CD4-positive, alpha-beta memory T cell (primary cell): ENCODE measurements at places on chromosomes 5 and 9. TPM values are rescaled to one million over a fixed set of nuclear protein-coding genes. Genes with fewer than 3 reads are reported as not detected.

GRCh38 chr5:97019435-97020117, 83.7 kb downstream of the LNPEP start:
- no peaks in the 10 kb centered on the region for H3K27me3 ChIP-seq
- DNase-seq: no peak
- no peaks in the 10 kb centered on the region for H3K4me1 ChIP-seq
- no peak overlapping the region for H3K27ac ChIP-seq

The PCDHB14 gene
- total RNA-seq: 0.15 TPM

The SLC36A3 gene
- total RNA-seq: not detected

DNA sequence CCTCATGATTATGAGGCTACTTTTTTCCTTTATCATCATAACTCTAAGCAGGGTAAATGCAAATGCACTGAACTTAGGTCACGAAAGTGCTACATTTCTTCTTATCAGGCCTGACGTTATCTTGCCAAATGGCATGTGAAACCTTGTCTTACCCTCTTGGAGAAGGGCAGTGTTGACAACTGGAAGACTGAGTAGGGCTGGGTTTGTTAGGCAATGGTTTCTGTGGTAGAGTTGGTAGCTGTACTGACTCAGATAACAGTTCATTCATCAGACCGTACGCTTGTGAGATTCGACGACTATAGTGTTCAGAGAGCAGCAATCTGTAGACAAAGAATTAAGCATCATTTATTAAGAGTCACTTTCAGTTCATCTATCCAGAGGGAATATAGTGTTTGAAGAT, 127.7 kb downstream of the CPLANE1 start:
- H3K27ac ChIP-seq: no peak overlapping the region
- H3K27me3 ChIP-seq: no peaks in the 10 kb centered on the region
- H3K4me3 ChIP-seq: no peak overlapping the region

DNA sequence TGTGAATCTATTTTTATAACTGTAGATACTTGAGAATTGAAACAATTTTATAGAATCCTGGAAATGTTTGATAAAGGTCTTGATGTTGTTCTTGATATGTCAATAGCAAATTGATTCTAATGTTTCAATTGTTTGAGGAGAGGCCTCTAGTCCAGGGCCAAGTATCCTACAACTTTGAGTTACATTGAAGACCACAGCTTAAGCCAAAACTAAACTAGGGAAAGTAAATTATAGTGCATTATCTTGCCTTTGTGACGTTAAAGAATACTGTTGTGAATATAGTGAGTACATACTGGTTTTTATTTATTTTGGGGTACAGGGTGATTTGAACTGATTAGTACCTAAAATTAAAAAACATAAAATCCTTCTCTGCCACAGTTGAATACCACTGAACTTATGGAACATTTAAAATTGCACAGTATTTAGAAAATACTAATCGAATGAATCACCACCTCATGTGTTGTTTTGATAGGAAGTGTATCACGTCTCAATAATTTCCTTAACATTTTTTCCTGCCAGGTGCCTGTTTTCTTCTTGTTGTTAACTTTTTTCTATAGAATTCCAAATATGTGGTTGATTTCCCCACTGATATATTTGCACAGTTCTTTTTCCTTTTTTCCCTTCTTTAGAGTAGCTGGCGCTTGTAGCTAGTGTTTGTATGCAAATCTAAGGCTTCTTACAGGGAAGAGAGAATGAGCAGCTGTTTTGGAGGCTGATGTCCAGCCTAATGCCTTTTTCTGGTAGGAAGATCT, 12.5 kb downstream of the ARHGEF28 start:
- no peak overlapping the region for H3K4me3 ChIP-seq
- DNase-seq: no peak
- no peaks in the 10 kb centered on the region for H3K36me3 ChIP-seq
- no peaks in the 10 kb centered on the region for H3K27me3 ChIP-seq
- H3K27ac ChIP-seq: no peak overlapping the region

DNA sequence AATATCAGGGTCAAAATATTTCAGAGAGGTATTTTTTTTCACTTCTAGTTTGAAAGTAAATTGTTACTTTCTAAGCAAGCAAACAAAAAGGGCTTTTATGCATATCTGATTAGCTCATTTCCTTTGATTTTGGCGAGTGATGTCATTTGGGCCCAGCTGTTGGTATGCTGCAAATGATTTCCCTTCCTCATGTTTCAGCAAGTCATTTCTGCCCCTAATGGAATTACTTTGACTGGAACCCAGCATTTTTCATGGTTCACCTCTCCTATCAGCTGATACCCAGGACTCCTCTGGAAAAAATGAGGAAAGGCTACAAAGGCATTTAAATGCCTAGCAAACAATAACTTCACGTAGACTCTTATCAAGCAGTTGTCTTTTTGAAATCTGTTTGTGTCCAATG, 500.6 kb downstream of the EBF1 start:
- DNase-seq: no peak
- H3K4me3 ChIP-seq: no peak overlapping the region
- H3K36me3 ChIP-seq: no peaks in the 10 kb centered on the region
- no peaks in the 10 kb centered on the region for H3K27me3 ChIP-seq
- no peaks in the 10 kb centered on the region for H3K4me1 ChIP-seq
- H3K27ac ChIP-seq: no peak overlapping the region

DNA sequence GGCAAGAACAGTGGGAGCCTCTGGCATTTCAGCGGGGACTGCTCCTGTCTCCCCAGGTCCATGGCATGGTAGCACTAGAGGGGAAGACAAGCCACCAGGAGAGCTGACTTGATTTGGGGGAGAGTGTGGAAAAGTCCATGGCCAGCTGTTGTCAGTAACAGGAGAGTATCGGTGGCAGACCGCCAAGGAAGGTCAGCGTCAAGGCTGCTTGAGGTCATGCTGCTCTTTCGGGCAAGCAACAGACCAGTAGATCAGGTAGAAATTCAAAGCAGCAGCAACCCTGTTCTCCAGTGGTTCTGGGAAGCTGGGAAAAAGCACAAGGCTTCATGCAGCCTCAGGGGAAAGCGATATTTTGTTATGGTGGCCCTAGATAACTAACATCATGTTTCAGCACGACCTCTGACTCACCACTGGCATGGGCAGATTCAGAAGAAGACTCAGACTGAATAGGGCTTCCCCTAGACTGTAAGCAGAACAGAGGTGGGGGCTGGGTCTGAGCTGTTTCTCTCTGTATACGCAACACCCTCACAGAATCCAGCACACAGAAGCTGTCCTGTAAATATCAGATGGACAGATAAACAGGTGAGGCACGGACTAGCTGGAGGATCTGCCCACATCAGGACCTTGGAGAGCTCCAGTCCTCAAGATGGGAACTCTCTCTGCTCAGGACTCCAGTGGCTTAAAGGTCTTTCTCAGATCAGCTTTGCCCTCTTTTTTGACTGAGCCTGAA, 35.2 kb upstream of the PLEKHG4B start:
- H3K4me1 ChIP-seq: peaks cover 5% of the 10 kb centered on the region
- H3K4me3 ChIP-seq: no peak overlapping the region
- peaks cover 4% of the 10 kb centered on the region for H3K27me3 ChIP-seq

GRCh38 chr5:33549982-33550567, 109.3 kb downstream of the TARS1 start:
- H3K4me1 ChIP-seq: no peaks in the 10 kb centered on the region
- H3K27me3 ChIP-seq: no peaks in the 10 kb centered on the region
- no peaks in the 10 kb centered on the region for H3K36me3 ChIP-seq
- no peak for DNase-seq

GRCh38 chr5:125120012-125120411, 373.6 kb upstream of the ZNF608 start:
- no peaks in the 10 kb centered on the region for H3K4me1 ChIP-seq
- no peaks in the 10 kb centered on the region for H3K27me3 ChIP-seq
- no peak overlapping the region for H3K27ac ChIP-seq

DNA sequence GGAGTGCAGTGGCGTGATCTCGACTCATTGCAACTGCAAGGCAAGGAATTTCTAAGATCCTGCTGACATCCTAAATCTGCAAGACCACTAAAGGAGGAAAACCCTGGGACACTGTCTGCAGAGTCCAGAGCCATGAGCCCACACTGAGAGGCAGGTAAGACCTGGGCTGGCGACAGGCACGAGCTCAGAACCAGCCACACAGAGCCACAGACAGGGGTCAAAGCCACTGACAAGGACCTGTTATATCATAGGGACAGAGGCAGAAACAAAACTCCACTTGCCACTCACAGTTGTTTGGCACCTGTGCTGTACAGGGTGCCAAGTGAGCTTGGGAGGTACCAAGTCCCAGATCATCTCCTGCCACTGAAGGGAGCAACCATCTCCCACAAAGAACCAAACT, 34.2 kb downstream of the IPPK start:
- peaks cover 44% of the 10 kb centered on the region for H3K36me3 ChIP-seq
- no peak for DNase-seq
- H3K27me3 ChIP-seq: no peaks in the 10 kb centered on the region
- no peak overlapping the region for H3K27ac ChIP-seq
- H3K4me1 ChIP-seq: no peaks in the 10 kb centered on the region
- H3K4me3 ChIP-seq: no peak overlapping the region

- no peak overlapping the region for H3K27ac ChIP-seq
- no peaks in the 10 kb centered on the region for H3K36me3 ChIP-seq
- H3K4me1 ChIP-seq: no peaks in the 10 kb centered on the region
Observed at GRCh38 chr5:119200795-119201194, 129.9 kb downstream of the DMXL1 start.

DNA sequence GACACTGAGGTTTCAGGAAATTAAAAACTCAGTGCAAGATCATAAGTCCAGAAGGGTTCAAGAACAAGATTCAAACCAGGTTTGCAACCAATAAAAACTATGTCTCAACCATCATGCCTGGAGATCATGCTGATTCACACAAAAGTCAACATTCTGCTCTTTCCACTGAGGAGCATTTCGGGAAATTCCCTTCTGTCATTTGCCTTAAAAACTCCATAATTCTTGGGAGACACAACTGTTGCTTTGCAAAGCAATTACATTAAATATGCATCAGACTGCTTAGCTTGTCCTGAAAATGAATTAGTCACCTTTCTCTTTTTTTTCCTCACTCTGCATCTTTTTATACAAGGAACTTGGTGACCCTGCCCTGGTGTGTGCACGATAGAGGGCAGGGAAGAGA, 275.9 kb upstream of the ZNF462 start:
- no peak overlapping the region for H3K4me3 ChIP-seq
- no peak for DNase-seq
- no peaks in the 10 kb centered on the region for H3K36me3 ChIP-seq
- no peaks in the 10 kb centered on the region for H3K4me1 ChIP-seq
- no peaks in the 10 kb centered on the region for H3K27me3 ChIP-seq
- no peak overlapping the region for H3K27ac ChIP-seq

- no peaks in the 10 kb centered on the region for H3K4me1 ChIP-seq
- H3K36me3 ChIP-seq: no peaks in the 10 kb centered on the region
- no peak for DNase-seq
- H3K27ac ChIP-seq: no peak overlapping the region
- no peaks in the 10 kb centered on the region for H3K27me3 ChIP-seq
- H3K4me3 ChIP-seq: no peak overlapping the region
Observed at GRCh38 chr9:94649100-94649819, 9.9 kb upstream of the FBP1 start.

DNA sequence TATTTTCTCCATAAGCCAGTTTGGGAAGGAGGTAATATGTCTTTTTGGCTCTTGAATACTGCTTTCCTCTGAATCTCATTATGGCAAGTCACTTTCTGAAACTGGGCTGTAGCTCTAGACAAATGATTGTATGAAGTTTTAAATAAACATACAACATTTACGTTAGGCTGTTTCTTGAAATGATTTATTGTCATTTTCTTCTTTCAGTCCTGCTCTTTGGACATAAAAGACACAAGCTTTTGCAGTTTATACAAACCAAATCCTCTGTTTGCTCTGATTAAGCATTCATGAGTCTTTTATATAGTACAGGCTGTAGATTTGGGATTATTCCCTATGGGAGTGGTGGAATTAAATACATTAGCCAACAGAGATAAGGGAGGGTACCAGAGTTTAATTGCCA, 139.7 kb downstream of the CEP120 start:
- no peak for DNase-seq
- peaks cover 4% of the 10 kb centered on the region for H3K27me3 ChIP-seq
- no peaks in the 10 kb centered on the region for H3K36me3 ChIP-seq
- H3K4me3 ChIP-seq: no peak overlapping the region
- no peak overlapping the region for H3K27ac ChIP-seq

- H3K36me3 ChIP-seq: no peaks in the 10 kb centered on the region
- no peaks in the 10 kb centered on the region for H3K27me3 ChIP-seq
- H3K4me1 ChIP-seq: peaks cover 25% of the 10 kb centered on the region
- DNase-seq: no peak
Observed at GRCh38 chr5:41925555-41925951, 472 bp downstream of the FBXO4 start.

GRCh38 chr5:3509290-3509689, 86.3 kb upstream of the IRX1 start:
- H3K4me1 ChIP-seq: no peaks in the 10 kb centered on the region
- H3K27me3 ChIP-seq: no peaks in the 10 kb centered on the region
- H3K4me3 ChIP-seq: no peak overlapping the region
- H3K36me3 ChIP-seq: no peaks in the 10 kb centered on the region

DNA sequence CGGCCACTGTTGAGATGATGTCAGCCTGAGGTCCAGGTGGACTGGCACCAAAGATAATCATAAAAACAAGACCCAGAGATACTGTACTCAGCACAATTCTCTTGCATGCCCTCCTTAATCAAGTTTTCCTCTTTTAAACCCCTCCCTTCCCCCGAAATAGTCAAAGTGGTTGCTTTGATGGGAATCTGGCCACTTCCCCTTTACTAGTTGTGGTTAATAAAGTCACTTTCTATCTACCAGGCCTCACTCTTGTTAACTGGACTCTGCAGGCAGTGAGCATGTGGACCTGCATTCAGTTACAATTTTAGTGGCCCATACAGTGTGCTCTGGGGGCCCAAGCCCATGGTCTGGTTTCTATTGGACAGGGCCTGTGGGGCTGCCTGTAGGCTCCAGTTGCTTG, 17.5 kb downstream of the FBP2 start:
- H3K36me3 ChIP-seq: no peaks in the 10 kb centered on the region
- H3K27me3 ChIP-seq: no peaks in the 10 kb centered on the region
- H3K27ac ChIP-seq: no peak overlapping the region
- H3K4me1 ChIP-seq: no peaks in the 10 kb centered on the region
- no peak for DNase-seq
- H3K4me3 ChIP-seq: no peak overlapping the region

The EFNA5 gene
- total RNA-seq: not detected

The FAM114A2 gene
- 39.0 TPM for total RNA-seq

The GARIN3 gene
- total RNA-seq: not detected

- DNase-seq: no peak
- H3K27ac ChIP-seq: no peak overlapping the region
- H3K36me3 ChIP-seq: no peaks in the 10 kb centered on the region
- no peak overlapping the region for H3K4me3 ChIP-seq
- no peaks in the 10 kb centered on the region for H3K27me3 ChIP-seq
Observed at GRCh38 chr9:12997009-12997408, 222.2 kb downstream of the LURAP1L start.
